NCI-H1694 (cell line): ENCODE measurements at places on chromosomes 16 and 17.

DNA sequence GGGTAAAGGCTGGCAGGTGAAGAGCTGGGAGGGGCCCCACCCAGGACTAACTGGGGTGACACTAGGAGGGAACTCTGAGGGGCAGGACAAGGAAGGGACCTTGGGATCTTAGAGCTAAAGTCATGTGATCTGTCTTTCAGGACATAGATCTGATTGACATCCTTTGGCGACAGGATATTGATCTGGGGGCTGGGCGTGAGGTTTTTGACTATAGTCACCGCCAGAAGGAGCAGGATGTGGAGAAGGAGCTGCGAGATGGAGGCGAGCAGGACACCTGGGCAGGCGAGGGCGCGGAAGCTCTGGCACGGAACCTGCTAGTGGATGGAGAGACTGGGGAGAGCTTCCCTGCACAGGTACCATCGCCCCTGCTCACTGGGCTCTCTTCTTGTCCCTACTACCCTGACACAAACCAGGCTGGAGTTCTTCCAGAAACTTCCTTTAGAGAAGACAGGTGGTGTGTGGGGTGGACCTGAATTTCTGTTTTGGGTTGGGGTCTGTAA, 8.1 kb downstream of the NFE2L1 start:
- no peak for DNase-seq

DNA sequence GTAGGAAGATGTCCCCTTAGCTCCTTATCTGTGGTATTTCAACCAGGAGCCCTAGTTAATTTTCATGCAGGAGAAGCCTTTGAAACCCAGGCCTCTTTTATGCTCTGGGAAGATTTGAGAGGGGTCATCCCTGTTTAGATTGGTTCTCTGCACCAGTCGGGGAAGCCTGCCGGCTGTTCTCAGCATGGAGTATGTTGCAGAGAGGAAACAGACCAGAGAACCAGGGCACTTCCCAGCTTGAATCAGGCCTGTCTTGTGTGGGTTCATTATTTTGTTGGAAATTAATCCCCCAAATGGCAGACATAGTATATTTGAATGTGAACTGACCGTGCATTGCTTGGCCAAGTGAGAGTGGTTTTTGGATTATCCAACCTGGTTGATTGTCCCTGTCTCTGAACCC, 1082.1 kb upstream of the RBFOX1 start:
- no peak for DNase-seq

DNA sequence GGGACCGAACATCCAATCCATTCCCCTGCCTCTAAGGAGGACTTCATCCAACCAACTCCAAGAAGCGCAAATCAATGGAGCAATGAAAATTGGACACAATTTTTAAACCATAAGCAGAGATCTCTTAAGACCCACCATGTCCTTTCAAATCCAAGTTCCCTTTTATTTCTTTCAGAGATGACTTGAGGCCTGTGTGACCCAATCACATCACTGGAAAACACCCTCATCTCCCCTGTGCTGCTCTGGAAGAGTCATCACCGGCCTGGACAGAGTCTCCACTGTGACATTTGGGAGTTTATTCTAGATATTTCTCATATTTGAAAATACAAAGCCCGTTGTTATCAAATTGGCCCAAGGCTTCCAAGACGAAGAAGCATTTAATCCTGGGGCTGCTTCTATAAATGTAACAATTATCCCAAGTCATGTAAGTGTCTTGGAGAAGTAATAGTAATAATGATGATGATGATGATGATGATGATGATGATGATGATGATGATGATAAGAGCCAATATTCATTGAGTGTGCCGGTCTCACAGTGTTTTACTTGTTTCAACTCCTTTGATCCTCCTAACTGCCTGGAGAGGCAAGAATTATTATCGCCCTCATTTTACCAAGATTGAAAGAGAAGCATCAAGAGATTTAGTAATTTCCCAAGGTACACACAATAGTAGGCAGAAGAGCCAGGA, 72.1 kb downstream of the COPRS start:
- DNase-seq = no peak

GRCh38 chr17:64054304-64054703, 33.9 kb upstream of the ICAM2 start:
- DNase-seq = no peak
